ENCODE measurements at places on chromosomes 5 and 9.
A peak's percentile ranks its signal among the peaks of the same experiment; 100 is the strongest.

- DNase-seq: no peak
Measured at GRCh38 chr5:154811239-154811638, 39.2 kb downstream of the FAXDC2 start.

GRCh38 chr5:14706615-14707021 is 42.1 kb downstream of the OTULIN start:
- no peak for DNase-seq

- no peak for DNase-seq
Measured at GRCh38 chr9:116589392-116590354, 97.4 kb upstream of the TRIM32 start.

DNA sequence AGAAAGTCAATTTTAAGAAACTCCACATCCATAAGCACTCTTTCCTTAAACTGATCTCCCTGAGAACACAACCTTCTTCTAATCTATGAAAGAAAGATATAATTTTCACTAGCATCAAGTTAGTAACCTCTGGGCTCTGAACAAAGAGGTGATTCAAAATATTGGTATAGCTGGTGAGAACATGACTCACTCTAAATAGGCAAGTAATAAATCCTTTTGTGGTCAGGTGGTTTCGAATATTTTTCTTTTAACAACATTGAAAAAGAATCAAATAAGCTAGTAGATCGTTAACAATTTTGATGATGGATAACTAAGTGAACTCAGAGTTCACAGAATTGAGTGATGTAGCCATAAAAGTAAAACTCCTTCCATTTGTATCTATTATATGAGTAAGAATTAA is 150.6 kb upstream of the IQGAP2 start:
- DNase-seq: no peak

DNA sequence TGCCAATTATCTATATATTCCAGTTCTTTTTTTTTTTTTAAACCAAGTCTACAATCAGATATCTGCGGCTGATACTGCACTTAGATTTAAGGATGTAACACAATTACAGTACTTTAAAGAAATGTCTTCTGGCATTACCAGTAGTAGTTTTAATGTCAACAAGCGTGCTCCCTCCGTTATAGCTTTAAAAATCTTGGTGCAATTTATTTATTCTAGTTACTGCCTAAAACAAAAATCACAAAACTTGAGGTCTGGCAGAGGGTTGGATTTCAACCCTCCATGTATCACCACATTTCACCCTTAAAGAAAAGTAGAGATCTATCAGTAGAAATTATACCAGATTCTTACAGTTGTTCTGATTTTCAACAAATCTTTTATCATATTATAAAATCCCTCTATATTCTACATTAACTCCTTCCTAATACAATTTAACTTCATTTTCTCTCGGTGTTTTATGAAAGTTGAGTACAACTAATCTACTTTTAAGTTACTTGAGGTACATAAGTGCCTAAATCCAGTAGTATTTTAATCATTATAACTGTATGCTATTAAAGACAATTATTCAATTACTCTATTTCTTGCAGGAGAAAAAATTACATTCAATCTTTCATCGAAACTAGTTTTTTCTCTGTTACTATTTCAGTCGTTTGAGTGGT is 2.0 kb upstream of the RICTOR start:
- no peak for DNase-seq

- DNase-seq: no peak
Measured at GRCh38 chr5:141172381-141173204, at the start of gene PCDHB7. PCDHB7 (plus strand) TSS chr5:141172644; CDS start chr5:141172836, 192 bp downstream.

DNA sequence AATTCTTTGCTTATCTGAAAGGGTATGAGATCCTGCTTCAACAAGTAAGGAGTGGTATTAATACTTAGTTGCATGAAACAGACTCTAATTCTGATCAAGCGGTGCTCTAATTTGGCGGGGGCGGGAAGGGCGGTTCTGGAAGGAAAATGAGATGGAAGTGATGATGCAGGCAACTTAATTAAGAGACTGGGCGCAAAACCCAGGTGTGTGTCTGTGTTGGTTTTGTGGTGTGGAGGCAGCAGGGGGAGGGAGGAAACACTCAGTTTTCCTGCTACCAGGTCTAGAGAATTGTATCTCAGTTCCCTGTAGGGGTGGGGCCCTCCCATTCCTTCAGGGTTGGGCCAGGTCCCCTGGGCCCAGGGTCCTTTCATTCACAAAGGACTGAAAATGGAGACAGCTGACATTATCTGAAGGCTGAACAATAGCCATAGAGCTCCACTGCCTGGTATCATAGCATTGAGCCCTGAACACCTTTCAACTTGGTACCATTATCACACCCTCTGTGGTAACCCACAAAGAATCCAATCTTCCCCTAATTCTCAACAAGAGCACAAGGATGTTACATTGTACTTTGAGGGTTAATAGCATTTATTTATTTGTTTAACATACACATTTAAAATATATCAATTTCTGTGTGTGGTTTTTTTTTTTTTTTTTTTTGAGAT is 17.2 kb upstream of the C5orf47 start:
- DNase-seq: no peak

- no peak for DNase-seq
Measured at GRCh38 chr5:38642189-38642911, 85.9 kb upstream of the LIFR start.

- DNase-seq: no peak
Measured at GRCh38 chr5:159405611-159406031, 75.3 kb upstream of the IL12B start.

- DNase-seq: no peak
Measured at GRCh38 chr9:97673922-97674321, 23.2 kb downstream of the XPA start.

GRCh38 chr9:75054368-75055001 is 26.4 kb upstream of the CARNMT1 start:
- no peak for DNase-seq

DNA sequence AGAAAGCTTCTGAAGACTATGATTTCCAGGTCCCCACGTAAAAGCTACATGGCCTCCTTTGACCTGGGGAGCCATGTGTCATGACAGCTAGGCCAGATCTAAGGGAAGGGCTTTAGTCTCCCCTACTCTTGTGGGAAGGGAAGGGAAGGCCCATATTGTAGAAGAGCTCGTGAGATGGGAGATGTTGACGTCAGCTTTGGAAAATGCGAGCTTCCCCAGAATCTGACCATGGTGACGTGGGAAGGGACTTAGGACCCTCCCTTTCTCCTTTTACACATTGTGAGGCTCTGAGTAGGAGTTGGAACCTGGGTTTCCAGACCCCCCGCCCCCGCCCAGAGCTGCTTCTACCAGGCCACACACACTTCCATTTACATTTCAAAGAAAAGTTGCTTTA is 165.5 kb downstream of the SYK start:
- no peak for DNase-seq

- DNase-seq: no peak
Measured at GRCh38 chr5:6510132-6510531, 61.5 kb downstream of the UBE2QL1 start.

- no peak for DNase-seq
Measured at GRCh38 chr5:76422227-76422626, 19.1 kb downstream of the IQGAP2 start.

DNA sequence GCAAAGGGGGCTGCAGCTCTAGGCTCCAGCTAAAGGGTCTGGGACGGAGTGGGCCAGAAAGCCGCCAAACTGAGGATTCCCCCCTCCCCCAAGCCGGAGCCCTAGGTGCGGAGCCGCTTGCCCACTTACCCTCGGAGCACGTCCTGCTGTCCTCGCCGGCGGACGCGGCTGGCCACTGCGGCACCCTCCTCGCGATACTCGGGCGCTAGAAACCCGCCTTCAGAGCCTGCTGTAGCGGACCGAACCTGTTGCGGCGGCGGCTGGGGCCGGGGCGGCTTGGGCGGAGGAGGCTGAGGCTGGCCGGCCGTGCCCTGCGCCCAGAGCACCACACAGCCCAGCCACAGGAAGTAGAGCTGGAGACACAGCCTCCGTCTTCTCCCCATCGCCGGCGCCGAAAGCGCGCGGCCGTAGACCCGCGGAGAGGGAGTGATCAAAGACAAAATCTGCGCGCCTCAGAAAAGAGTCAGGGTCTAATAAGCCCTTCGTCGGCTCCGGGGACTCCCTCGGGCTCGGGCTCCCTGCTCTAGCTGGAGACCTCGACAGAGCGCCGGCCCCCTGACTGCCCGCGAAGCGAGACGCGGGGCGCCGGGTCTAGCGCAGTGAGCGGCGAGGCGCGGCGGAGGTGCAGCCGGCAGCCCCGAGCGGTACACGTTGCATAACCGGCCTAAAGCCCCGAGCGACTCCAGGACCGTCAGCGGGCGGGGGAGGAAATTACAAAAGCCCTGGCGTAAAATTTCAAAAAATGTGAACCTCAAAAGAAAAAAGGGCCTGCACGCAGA is 635 bp downstream of the FBN2 start:
- DNase-seq: peak; percentile 38

DNA sequence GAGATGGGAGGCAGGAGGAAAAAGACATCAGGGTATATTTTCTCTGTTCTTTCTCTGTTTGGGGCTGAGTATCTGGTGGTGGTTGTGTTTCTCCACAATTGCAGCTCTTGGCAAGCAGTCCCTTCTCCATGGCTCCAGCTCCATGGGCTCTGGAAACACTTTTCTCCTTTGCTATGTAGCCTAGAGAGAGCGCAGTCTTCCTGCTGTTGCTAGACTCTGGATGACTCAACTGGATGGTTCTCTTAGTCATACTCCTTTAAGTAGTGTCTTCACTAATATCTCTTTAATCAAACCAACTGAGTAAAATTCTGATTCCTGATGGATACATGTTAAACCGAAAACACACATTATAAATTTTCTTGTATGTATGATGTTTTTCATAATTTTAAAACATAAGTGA is 3.3 kb upstream of the PLGRKT start:
- DNase-seq: no peak

DNA sequence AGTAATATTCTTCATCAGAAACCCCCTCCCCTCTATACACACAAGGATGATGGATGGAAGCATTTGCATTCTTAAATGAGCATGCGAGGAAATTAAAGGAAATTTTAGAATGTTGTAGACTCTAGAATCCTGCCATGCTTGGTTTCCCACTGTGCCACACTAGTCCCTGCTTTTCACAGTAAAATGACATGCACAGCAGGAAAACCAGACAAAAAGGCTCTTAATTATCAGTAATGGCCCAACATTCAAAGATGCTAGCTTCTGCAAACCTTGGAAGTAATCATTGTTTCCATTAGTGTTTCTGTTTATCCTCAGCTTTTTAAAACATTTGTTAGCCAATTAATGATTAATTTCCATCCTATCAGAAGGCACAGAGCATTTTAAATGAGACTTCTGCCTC is 255.8 kb downstream of the SLCO4C1 start:
- DNase-seq: no peak

DNA sequence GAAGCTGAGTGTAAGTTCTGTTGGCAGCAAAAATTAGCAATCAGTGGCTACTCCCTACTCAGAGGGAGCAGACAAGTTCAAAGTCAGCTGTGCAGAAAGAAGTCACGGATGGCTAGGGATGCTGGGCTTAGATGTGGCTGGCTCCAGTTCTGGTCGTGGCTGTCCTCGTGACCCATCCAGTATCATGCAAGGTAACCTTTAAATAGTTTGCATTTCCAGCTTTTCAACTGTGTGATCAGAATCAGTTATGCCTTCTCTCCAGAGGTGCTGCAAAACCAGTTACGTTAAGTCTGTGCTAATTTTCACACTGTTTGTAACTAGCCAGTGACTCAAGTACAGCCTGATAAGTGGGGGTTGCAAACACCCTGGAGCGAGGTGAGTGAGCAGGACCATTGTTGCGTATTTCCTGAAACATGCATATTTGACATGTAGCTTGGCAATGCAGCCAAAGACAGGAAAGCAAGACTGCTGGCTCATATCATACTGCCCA is 302.4 kb downstream of the ATPSCKMT start:
- no peak for DNase-seq
